ENCODE measurements at places on chromosomes 16 and 17.

DNA sequence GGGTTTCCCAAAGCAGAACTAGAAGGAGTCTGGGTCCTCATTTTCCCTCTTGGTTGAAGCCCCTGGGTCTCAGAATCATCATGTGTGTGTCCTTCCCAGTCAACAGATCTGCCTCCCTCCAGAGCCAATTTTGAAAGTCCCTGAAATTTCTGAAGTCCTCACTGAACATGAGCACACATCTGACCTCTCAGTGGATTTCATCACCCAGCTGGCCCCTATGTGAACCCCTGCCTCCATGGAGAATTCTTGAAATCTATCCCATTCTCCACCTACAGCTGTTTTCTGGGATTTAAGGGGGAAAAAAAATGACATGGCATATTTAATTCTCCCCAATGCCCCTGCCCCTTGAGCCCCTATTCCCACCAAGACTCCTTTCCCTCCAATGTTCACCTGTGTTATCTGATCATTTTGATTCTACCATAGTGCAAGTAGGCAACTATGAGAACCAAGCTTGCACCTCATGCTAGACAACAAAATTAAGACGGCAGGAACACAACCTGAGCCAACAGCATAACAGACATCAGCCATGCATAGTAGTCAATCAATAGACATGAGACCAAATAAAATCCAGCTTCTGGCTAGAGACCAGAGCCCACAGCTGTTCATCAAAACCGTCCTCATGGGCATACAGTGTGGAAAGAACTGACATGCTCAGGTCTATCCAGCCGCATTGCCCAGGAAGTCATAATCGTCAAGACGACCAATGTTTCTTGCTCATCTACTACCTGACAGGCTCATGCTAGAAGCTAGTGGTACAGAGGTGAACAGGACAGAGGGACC is 14.9 kb downstream of the SOX9 start:
- peak; percentile 53 for DNase-seq

DNA sequence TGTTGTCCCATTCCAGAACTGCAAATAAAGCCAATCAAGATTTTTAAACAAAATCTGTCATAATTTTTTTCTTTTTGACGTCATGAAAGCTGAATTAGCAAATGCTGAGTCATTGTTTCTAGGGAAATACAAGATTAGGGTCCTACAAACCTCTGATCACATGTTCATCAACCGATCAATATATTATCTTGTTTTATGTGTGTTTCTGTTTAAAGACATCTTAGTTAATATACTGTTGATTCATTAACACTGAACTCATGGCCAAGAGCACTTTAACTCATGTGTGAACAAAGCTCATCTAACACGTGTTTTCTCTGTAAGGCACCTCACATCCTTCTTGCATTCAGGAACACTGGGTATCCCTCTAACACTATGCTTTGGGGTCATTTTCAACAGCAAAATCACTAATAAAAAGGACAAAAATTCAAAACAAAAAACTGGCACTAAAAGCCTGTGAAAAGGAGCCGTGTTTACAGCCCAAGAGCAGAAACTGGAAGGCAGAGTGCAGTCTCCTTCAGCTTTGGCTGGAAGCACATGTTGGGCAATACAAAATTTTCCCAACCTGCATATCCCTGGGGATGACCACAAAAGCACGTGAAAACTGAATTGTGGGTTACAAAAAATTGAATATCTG is 102.5 kb downstream of the PARN start:
- no peak for DNase-seq

DNA sequence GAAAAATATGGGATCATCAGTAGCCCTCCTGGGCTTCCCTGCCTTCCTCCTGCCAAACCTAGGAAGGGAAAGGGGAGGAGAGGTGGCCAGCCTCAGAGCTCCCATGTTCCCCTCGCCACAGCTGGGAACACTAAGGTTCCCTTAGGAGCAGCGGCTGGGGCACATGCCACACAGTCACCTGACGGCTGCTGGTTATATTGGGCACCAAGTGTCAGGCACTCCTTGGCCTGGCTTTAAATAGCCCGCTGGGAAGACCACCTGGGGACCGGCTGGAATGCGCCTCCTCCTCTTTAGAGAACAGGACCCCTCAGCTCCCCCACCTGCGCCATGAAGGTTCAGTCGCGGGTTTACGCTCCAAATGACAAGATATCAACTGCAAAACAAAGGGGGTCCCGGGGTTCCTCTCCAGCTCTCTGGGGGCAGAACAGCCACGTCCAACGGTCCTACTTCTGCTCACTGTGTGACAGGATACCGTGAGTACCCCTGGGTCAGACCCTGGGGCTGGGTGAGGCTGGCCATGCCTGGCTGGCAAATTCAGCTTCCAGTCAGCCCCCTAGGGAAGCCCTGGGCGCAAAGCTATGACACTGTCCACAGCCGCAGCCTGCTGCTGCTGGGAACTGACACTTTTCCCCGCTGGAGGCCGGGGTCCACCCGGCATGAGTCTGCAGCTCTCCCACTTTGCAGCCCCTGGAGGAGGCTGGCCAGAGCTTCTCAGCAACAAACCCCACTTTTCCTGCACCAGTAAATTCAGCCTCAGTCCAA is 3.3 kb downstream of the SMIM5 start:
- DNase-seq, result no peak

DNA sequence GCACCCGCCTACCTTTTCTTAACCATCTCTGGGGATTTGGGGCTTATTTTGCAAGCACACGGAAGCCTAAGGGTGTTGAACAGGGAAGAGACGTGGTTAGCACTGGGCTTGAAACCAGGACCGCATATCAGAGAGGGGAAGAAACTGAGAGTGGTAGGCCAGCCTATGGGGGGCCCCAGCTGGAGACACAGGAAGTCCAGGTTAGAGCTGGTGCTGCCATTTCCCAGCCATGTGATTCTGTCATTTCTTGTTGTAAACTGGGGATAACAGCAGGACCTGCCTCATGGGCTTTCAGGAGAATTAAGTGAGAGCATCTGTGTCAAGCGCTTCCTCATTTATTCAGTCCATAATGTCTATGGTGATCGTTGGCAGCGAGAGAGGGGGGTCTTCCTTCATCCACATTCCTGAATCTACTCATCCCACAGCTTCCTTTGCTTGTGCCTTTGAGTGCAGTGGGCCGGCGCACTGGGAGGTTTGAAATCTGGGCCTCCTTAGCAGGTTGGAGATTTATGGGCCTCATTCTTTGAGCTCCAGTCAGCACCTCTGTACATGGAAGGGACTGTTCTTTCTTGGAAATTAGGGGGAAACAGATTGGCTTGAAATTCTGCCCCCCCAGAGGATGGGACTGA is 20.1 kb downstream of the NKD1 start:
- no peak for DNase-seq

DNA sequence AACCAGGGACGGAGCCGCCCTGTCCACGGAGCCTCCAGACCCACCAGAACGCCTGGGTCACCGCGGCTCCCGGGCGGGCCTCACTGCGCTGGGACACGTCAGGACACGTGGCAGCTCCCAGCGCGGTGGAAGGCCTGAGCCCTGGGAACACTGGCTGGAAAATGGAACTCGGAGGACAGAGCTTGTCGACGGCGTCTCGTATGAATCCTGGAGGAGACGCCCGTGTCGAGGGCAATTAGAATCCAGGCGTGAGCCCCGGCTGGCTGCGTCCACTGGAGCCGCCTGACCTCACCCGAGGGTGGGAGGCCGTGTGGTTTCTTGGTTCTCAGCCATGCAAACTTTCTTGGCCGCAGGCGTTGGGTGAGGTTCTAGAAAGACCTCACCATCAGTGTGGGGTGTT is 173.9 kb downstream of the LAT start:
- no peak for DNase-seq

GRCh38 chr17:13698832-13699231 is 97.1 kb upstream of the HS3ST3A1 start:
- no peak for DNase-seq

- no peak for DNase-seq
Observed at GRCh38 chr17:80491478-80492342, 15.3 kb upstream of the NPTX1 start.

GRCh38 chr16:68665501-68665900 is 20.4 kb downstream of the CDH3 start:
- DNase-seq, result no peak

- DNase-seq, result no peak
Observed at GRCh38 chr16:49489686-49490320, 116.2 kb downstream of the C16orf78 start.

GRCh38 chr17:56812901-56813388 is 20.8 kb downstream of the C17orf67 start:
- peak; percentile 81 for DNase-seq

DNA sequence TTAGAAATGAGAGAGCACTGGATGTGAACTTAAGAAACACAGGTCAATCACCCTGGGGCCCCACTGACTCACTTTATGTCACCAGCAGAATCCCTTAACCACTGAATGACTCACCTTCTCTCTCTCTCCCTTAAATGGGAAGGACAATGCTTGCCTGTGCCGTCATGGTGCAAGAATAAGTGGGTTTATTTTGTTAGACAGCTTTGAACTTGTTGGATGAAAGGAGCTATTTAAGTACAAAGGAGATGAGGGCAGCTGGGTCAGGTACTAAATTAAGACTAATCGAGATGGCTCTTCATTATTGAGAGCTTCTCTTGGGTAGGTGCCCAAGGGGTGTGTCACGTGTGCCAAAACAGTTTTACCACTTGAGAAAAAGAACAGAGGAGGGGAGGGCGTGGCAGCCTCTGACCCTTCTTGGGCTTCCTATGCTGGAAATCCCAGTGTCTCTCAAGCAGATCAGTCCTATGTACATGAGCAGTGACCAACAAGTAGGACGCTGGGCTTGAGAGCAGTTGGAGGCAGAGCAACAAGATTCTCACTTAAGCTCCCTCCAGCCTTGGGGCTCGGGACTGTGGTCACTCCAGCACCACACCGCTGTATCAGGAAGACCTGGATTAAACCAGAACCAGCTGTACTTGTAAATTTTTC is 6.7 kb upstream of the KRT31 start:
- no peak for DNase-seq

- DNase-seq, result no peak
Observed at GRCh38 chr16:16109453-16110110, 113.7 kb downstream of the ABCC6 start.

GRCh38 chr16:18804540-18804939 is 3.2 kb upstream of the ARL6IP1 start:
- DNase-seq, result no peak

- DNase-seq, result no peak
Observed at GRCh38 chr17:67246403-67246652, 1.3 kb upstream of the HELZ start.

DNA sequence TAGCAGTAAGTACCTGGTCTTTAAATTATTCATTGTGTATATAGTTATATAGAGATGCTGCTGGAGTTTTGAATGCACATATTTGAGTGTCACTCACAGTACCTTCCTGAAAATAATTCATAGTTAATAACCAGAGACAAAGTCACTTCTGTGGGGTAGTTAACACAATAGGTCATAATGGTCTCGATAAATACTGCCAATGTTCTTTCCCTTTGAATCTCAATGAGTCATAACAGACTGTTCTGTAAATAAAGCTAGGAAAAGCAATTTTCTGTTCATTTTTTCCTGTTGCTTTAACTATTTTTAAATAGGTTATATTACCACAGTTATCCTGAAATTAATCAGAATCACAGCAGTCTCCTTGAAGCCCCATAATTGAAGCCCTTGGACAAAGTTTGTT is 87.2 kb downstream of the MAP2K4 start:
- DNase-seq, result no peak

- DNase-seq, result no peak
Observed at GRCh38 chr17:80783486-80783885, 208.2 kb upstream of the CHMP6 start.

GRCh38 chr16:3131755-3132377 is 3.0 kb upstream of the ZNF213 start:
- no peak for DNase-seq

- DNase-seq, result no peak
Observed at GRCh38 chr16:1653023-1653422, 25.1 kb upstream of the JPT2 start.

GRCh38 chr16:67790071-67790470 is 16.3 kb downstream of the RANBP10 start:
- DNase-seq, result no peak

DNA sequence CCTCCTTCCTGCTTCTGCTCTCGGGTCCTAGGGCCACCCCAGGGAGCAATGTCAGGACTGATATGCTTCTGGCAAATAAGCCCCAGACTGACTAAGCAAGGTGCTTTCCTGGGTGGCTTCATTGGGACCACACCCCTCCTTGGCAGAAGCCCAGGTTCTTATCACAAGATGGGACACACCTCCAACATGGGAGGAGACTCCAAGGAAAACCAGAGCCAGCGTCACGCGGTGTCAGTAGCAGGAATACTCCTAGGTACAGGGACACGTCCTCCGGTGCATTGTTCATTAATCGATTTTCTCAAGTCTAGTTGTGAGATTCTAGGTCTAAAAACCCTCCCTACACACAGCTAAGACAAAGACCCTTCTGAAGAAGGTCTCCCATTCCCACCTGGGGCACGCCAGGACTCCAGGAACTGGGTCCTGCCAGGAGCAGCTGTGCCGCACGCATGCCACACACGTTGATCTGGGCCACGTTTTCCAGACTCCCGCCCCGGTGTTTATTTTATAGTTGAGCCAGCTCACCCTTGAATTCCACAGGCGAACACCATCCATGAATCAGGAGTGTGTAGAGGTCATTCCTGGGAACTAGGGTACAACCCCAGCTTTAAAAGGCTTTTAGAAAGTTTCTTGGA is 30.8 kb downstream of the FA2H start:
- peak; percentile 56 for DNase-seq

GRCh38 chr17:76353004-76353598 is 615 bp downstream of the PRPSAP1 start:
- no peak for DNase-seq

- no peak for DNase-seq
Observed at GRCh38 chr16:609316-609715, 19.4 kb downstream of the RAB40C start.

DNA sequence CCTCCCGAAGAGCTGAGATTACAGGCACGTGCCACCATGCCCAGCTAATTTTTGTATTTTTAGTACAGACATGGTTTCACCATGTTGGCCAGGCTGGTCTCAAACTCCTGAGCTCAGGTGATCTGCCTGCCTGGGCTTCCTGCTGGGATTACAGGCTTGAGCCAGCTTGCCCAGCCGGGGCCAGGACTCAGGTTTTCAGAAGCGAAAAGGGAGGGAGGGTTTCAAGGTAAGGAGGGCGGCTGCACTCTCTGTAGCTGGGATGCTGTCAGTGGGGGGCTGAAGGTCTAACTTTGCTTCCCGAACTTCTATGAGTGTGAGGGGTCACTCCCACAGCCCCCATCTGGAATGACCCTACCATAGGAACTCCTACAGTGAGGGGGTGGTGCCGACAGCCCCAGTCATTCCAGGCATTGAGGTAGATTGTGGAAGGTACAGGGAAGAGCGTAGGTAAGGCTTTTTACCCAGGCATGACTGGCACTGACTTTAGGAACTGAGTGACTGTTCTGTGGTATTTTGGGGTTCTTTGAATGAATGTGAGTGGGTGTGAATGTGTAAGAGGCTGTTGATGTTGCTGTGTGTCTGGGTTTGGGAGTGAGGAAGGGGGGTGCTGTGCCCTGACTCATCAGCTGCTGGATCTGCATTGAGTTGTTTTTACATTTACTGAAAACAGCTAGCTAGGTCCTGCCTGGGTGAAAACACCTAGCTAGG is 3.8 kb upstream of the C1QL1 start:
- no peak for DNase-seq

DNA sequence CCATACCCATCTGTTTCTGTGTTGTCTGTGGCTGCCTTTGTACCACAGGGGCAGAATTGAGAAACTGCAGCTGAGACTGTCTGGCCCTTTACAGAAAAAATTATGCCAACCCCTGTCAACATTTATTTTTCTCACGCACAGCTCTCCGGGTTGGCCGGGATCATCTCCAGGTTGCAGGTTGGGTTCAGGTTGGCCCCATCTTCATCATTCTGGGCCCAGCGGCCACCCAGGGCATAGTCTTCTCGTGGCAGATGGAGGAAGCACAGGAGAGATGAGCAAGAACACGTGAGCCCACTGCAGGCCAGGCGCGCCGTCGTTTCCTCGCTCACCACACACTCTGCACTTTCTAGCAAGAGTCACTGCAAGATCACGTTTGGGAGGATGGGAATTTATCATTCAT is 66.1 kb upstream of the SEC14L1 start:
- DNase-seq, result no peak
